GM13977 (cell line): ENCODE measurements at places on chromosomes 6 and 20.
A peak's percentile ranks its signal among the peaks of the same experiment; 100 is the strongest.

GRCh38 chr6:135939208-135939591, 87.7 kb downstream of the PDE7B start:
- no peak for DNase-seq

- DNase-seq, result no peak
These were observed 9.9 kb upstream of the MMP9 start for GRCh38 chr20:45998761-45999160.

- no peak for DNase-seq
These were observed 105.6 kb downstream of the PSMB1 start for GRCh38 chr6:170447561-170447930.

DNA sequence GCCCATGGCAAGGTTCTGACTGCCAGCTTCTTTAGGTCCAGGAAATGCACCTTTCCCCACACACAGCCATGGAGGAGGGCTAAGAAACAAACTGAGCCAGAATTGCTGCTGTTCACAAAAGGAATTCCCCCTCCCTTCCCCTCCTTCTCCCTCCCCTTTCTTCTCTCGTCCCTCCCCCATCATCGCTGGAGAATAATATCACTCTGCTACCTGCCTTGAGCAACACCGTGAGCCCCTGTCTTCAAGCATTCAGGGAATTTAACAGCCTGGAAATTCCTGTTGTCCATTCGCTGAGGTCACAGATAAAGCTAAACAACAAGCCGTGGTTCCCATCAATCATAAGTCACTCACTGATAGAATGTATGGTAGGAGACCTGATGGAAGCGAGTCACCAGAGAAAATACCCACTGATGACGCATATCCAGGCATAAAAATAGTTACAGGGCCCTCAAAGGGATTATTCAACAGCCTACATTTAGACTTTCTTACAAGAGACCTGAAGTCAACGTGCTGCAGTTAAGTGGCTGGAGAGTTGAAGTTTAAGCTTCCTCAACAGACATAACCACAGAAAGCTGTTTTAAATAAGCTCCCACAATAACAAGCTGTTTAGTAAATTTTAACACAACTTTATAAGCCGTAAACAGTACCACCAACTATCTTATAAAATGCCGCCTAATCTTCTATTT, 59.7 kb downstream of the HIVEP2 start:
- peak; percentile 19 for DNase-seq

DNA sequence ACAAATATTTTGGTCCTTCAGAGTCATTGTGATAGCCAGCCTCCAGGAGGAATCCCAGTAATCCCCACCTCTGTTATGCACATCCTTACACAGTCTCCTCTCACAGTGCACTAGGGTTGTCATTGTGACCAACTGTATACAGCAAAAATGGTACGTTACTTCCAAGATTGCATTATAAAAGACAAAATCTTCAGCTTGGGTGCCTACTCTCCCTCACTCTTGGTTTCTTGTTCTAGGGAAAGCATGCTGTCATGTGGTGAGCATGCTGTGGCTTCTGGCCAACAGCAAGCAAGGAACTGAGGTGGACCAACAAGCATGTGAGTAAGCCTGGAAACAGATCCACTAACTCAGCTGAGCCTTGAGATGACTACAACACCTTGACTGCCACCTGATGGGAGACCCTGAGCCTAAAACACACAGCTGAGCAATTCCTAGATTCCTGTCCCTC, 130.1 kb upstream of the DST start:
- DNase-seq, result no peak

DNA sequence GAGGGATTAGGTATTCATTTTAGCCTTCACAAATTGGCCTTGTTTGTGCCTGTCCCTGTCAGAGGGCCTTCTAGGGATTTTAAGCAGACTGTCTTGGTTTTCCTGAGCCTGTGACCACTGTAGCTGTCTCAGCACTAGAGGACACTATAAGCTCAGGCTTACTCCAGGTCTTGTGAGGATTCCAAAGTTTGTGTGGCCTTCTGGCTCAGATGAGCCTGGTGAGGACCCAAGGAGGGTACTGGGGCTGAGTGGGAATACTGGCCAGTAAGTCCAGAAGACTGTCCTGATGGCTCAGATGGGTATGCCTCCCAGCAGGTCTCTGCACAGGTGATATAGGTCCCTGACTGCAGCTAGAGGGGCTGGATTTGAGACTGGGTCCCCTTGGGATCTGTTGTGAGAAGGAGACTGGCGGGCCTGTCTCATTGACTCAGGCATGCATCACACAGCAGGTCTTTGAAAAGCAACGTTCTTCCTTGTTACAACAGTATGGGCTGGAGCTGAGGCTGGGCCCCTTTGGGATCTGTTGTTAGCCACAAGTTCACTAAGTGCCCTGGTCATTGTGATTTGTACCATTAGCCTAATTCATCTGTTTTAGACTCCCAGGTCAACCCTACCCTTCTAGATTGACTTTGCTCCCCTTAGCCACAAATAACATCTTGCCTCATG, 26.3 kb upstream of the TFB1M start:
- no peak for DNase-seq

- no peak for DNase-seq
These were observed 16.9 kb upstream of the SRSF3 start for GRCh38 chr6:36577301-36577700.

- DNase-seq, result no peak
These were observed 121.2 kb downstream of the SIM1 start for GRCh38 chr6:100343316-100344077.

DNA sequence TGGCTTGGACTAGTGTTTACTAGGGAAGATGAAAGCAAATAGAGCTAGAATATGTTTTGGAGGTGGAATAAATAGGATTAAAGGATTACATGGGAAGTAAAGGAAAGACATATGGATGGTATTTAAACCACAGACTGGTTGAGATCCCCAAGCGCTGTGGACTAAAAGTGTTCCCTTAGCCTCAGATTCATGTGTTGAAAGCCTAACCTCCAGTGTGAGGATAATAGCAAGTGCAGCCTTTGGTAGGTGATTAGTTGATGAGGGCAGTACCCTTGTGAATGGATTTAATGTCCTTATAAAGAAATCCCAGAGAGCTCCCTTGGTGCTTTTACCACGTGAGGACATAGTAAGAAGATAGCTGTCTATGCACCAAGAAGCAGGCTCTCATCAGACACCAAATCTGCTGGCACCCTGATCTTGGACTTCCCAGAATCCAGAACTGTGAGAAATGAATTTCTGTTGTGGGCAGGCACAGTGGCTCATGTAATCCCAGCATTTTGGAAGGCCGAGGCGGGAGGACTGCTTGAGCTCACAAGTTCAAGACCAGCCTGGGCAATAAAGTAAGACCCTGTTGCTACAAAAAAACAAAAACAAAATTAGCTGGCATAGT, 57.3 kb upstream of the MCM9 start:
- no peak for DNase-seq
